ENCODE measurements at places on chromosomes 2 and 18.

- no peak for DNase-seq
Observed at GRCh38 chr18:35236571-35237363, 4.1 kb upstream of the ZNF397 start.

- no peak for DNase-seq
Observed at GRCh38 chr2:53150146-53150545, 617.5 kb upstream of the CHAC2 start.

DNA sequence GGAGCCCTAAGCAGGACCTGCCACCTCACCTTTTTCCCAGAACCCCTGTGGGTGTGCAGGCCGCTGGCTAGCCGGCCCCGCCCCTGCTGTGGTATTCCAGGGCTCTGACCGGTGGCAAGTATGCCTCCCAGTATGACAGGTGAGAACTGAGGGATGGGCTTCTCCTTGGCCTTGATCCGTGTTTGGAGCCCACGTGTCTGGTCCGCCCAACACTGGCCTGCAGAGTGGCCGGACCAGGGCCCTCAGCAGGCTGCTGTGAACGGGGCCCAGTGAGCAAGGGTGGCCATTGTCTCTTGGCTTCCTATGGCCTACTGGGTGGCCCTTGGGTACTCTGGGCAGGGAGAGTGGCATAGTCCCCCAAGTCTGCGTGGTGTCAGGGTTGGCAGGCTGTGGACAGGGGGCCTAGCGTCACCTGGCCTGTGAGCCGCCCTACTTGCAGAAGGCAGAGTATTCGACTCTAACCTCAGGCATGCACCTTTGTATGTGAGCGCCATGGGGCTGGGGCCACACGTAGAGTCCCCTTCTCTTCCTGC is 1.8 kb downstream of the RNPEPL1 start:
- DNase-seq = peak; percentile 0

- no peak for DNase-seq
Observed at GRCh38 chr2:104733226-104733943, 120.5 kb upstream of the POU3F3 start.

DNA sequence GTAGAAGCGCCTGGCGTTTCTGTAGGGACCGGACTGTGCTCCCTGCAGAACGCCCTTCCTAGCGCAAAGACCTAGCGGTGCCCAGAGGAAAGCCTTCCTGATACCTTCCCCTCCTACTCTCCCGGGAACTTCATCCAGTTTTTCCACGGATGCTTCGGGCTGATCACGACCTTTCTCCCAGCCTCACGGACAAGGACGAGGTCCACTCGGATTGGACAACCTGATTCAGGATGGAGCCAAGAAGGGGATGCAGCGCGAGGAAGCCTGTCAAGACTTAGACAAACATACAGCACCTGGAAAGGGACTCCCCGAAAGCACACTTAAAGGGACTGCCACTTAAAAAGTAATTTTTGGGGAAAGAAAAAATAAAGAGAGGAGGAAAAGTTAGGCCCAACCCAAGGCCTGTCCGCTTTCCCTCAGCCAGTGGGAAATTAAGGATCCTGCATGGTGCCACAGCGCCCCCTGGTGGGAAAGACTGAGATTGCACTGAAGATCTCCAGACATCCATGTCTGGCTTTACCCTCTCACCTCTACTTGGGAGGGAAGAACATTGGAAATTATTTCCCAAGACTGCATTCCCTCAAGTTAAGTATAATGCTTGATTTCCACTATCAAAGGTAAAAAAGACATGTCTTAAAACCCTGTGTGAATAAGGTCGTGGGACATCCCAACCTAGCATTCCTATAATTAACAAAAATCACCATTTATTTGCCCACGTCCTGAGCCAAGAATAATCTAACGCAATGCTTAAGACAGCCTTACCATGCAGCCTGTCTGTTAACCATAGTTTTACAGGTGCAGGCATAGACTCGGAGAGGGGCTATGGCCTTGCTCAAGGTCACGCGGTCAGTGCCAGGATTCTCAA is 13.4 kb upstream of the COPS8 start:
- peak; percentile 85 for DNase-seq

DNA sequence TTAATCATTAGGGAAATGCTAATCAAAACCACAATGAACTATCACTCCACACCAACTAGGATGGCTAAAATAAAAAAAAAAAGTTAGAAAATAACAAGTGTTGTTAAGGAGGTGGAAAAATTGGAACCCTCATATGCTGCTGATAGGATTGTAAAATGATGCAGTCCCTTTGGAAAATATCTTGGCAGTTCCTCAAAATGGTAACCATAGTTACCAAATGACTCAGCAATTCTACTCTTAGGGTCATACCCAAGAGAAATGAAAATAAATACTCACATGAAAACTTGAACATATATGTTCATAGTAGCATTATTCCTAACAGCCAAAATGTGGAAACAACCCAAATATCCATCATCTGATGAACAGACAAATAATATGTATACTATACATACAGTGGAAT is 15.7 kb upstream of the ACVR2A start:
- DNase-seq = no peak

GRCh38 chr18:33735428-33735827 is 157.4 kb downstream of the ASXL3 start:
- no peak for DNase-seq

GRCh38 chr2:234514873-234515638 is 18.2 kb upstream of the ARL4C start:
- DNase-seq = no peak

- no peak for DNase-seq
Observed at GRCh38 chr2:59963157-59963556, 590.3 kb downstream of the BCL11A start.

DNA sequence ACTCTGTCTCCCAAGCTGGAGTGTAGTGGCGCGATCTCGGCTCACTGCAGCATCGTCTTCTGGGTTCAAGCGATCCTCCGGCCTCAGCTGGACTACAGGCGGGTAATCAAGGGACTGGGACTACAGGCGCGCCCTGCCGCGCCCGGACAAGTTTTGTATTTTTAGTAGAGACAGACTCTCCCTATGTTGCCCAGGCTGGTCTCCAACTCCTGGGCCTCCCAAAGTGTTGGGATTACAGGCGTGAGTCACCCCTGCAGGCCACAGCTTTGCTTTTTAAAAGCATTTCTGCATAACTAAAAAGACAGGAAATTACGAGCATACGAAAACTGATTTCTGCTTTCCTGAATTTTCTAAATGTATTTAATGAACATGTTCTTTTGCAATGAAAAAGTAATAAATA is 916 bp upstream of the OSBPL1A start:
- DNase-seq = no peak

DNA sequence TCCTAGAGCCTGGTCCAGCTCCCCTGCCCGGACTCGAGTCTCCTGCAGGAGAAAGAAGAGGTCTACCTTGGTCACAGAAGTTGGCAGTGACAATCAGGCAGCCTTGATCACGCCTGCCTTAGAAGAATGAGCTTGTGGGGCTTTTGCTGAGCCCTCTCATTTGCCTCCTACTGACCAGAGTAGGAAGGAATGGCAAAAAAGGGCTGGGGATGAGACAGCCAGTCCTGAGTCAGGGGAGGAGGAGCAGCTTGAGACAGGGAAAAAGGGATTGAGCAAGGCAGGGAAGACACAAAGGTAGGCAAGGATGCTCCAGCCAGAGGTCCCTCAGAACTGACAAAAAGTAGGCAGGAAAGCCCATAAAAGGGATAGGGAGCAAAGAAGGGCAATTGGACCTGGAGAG is 6.0 kb downstream of the WDR54 start:
- DNase-seq = no peak

GRCh38 chr2:60822987-60823386 is 58.4 kb upstream of the REL start:
- DNase-seq = no peak

DNA sequence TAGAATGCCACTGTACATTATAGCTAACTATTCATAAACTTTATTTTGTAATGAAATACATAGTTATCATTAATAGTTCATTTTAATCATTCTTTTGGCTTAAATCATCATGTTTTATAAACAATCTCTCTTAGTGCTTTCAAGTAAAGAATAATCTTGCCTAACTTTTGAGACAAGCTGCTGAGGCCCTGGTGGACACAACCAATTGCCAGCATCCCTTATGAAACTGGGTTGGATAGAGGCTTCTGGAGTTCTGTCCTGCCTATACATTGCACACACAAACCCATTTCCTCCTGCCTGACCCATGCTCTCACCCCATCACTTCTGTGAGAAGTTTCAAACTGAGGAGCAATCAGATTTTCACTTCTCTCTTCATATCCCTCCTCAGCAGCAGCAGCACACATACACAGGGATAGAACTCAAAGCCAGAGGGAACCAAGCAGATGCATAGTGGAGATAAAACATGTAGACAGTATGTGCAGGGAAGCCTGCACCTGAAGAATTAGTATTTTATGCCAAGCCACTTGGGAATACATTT is 450.0 kb upstream of the SLC14A2 start:
- no peak for DNase-seq

DNA sequence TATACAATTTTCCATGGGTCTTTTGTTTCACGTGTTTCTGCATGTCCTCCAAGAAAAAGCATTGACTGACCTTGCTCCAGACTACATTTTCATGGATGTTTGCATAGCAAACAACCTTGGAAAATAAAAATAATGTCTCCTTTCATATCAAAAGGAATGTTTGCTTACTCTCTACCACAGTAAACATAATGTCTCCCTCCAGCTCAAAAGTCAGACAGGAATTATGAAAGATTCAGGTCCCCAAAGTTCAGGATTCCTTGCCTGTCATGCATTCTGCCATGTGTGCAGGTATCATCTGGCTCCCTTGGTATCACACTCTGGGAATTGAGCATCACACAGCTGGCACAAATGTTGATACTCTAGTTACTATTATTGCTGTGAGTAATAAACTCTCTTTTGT is 103.1 kb upstream of the ZC3H15 start:
- DNase-seq = no peak

DNA sequence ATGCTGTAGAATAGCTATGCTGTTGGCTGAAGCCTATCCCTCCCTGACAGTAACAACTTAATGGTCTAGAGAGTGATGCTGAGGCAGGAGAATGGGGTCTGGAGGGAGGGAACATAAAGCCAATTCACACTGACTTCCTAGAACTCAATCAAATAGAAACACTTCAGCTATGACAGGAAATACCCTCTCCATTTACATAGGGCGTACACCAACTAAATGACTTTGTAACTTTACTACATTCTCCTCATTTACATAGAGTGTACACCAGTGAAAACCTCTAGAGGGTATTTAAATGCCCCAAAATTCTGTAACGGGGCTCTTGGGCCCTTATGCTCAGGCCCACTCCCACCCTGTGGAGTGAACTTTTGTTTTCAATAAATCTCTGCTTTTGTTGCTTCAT is 41.5 kb downstream of the YPEL5 start:
- DNase-seq = no peak

DNA sequence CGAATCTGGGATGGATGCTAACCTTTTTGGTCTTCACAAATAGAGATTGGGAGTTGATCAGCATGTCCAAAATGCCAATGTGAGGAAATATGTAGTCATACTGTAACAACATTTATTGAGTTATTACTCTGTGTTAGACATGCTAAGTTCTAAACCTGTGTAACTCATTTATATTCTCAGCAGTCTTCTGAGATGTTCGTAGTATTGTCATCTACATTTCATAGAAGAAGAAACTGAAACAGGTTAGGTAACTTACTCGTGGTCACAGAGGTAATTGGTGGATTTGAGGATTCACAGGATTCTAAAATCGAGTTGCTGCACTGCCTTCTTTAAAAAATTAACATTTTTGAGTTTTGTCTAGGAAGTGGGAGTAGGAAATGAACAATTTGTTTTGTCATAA is 162.1 kb downstream of the UBE2E3 start:
- no peak for DNase-seq

GRCh38 chr2:554444-554843 is 122.8 kb downstream of the TMEM18 start:
- DNase-seq = no peak

- no peak for DNase-seq
Observed at GRCh38 chr2:31011587-31011986, 126.7 kb downstream of the GALNT14 start.

DNA sequence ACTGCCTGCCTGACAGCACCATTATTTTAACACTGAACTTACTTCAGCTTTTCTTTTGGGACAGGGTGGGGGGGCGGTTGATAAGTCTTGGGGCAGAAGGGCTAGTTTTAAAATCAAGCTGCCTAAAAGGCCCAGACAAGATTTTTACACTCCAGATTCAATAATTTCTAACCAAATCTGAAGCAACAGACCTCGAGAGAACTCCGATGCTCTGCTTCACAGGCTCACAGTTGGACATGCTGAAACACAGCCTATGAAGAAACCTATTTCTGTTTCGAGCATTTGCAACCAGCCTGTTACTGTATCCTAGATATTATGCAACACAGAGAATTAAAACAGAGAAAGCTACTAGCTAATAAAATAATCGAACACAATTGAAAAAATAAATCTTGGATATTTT is 1.3 kb upstream of the MYT1L start:
- DNase-seq = no peak
